ENCODE measurements at places on chromosomes 7 and 10.

DNA sequence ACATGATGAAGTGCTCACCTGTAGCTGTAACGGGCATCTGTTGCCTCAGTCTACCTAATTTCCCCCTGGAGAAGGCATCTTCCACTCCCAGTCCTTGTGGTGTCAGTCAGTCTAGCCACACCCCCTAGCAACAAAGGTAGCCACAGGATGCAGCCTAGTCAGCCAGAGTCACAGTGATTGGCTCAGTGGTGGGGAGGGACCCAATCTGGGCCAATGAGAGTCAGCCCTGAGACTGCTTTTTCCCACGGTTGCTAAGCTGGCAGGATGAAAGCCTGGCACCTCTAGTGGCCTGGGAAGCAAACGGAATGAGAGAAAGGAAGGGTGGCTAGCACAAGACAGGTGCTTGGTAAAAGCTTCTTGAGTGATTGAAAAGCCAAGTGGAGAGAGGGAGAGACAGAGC lies 118.6 kb downstream of the SH3PXD2A start:
- no peaks in the 10 kb centered on the region for H3K27me3 ChIP-seq
- DNase-seq, result no peak
- H3K36me3 ChIP-seq, result no peaks in the 10 kb centered on the region
- H3K4me3 ChIP-seq, result no peak overlapping the region
- H3K27ac ChIP-seq, result no peak overlapping the region

DNA sequence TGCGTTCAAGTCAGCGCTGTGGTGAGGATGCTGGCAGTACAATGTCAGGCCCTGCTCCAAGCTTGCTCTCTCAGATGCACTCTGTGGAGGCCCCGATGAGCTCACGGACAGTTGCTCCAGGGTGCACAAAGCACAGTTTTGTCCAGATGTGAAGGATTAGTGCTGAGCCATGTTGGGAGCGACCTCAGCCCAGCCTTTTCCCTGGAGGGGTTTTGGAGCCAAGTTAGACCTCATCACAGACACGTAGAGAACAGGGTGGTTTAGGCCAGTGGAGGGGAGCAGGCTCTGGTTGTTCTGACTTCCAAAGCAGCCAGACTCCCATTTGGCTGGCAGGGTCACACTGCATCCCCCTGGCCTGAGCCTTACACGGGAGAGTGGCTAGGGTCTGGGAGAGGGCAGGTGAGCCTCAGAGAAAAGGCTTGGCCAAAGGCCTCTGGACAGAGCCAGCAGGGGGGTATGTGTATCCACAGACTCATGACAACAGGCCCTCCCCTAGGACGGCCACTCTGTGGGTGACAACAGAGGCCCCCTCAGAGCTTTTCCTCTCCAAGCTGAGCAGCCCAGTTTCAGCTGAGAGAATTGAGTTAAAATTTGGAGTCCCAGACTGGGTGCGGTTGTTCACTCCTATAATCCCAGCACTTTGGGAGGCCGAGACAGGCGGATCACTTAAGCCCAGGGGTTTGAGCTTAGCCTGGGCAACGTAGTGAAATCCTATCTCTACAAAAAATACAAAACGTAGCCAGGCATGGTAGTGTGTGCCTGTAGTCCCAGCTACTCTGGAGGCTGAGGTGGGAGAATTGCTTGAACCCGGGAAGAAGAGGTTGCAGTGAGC lies 4.7 kb downstream of the PLAC9 start:
- no peak for DNase-seq
- peaks cover 7% of the 10 kb centered on the region for H3K4me1 ChIP-seq
- peaks cover 4% of the 10 kb centered on the region for H3K27me3 ChIP-seq
- H3K36me3 ChIP-seq, result no peaks in the 10 kb centered on the region
- no peak overlapping the region for H3K27ac ChIP-seq

- no peaks in the 10 kb centered on the region for H3K36me3 ChIP-seq
- H3K4me1 ChIP-seq, result peaks cover 2% of the 10 kb centered on the region
- DNase-seq, result no peak
- no peak overlapping the region for H3K27ac ChIP-seq
These were observed 248.5 kb downstream of the DNAJB6 start for GRCh38 chr7:157585113-157585861.

GRCh38 chr7:57354679-57355338 lies 95.2 kb upstream of the ZNF716 start:
- no peak for DNase-seq
- no peaks in the 10 kb centered on the region for H3K4me1 ChIP-seq
- no peaks in the 10 kb centered on the region for H3K36me3 ChIP-seq
- no peak overlapping the region for H3K27ac ChIP-seq
- no peak overlapping the region for H3K4me3 ChIP-seq

Measured in mesenchymal stem cell (in vitro differentiated cells and primary cell).